ENCODE measurements at places on chromosomes 4 and X.
A peak's percentile ranks its signal among the peaks of the same experiment; 100 is the strongest.

DNA sequence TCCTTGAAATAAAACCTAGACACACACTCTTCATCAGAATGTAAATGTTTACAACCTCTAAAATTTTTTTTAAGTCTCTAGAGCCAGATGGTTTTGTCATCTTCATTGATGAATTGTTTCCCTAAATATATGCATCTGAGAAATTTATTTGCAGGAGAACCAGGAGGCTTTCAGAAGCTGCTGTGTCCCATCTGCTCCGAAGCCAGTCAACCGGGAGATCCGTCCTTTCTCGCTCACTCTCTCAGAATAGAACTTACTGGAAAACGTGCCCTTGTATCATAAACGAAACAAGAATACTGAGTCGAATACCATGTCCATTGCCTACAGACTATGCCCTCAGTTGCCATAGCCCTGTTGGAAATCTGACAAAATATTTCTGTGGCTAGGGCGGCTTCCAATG, 103.5 kb downstream of the SLC34A2 start:
- no peak for DNase-seq

DNA sequence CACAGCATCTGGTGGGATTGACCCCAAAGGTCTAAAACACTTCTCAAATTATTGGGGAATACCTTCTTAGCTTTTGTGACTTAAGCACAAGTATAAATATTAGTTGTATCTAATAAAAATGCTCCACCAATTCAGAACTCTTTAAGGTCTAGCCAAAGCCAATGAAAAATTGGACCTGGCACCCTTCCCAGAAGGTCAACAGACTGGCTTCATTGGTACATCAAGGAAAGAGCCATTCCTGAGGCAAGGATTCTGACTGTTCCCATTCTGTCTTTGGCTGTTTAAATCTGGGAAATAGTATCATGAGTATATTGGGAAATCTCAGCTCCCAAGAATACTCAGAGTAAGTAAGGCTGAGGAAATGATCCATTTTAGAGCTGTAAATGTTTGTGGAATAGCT, 153.0 kb upstream of the TRPC5 start:
- DNase-seq: no peak

DNA sequence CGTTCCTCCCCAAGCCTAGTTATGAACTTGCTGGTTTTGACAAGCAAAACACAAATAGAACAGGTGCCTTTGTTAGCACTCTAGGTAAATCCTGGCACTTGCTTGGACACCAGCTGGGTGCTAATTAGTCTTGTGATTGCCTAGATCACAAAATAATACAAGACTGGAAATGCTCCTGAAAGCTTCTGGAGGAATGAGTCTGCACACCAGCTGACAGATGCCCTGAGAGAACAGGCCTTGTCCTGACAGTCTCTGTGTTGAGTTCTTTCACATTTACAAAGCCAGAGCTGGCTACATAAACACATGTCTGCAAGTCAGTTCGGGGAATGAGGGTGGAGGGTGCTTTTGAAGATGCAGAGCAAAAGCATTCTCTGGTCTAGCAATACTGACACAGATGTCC, 93.8 kb downstream of the ELOVL6 start:
- DNase-seq: peak; percentile 34

GRCh38 chr4:105560421-105560848, 8.0 kb downstream of the ARHGEF38 start:
- DNase-seq: no peak
